ENCODE measurements at places on chromosomes 11 and 22.

DNA sequence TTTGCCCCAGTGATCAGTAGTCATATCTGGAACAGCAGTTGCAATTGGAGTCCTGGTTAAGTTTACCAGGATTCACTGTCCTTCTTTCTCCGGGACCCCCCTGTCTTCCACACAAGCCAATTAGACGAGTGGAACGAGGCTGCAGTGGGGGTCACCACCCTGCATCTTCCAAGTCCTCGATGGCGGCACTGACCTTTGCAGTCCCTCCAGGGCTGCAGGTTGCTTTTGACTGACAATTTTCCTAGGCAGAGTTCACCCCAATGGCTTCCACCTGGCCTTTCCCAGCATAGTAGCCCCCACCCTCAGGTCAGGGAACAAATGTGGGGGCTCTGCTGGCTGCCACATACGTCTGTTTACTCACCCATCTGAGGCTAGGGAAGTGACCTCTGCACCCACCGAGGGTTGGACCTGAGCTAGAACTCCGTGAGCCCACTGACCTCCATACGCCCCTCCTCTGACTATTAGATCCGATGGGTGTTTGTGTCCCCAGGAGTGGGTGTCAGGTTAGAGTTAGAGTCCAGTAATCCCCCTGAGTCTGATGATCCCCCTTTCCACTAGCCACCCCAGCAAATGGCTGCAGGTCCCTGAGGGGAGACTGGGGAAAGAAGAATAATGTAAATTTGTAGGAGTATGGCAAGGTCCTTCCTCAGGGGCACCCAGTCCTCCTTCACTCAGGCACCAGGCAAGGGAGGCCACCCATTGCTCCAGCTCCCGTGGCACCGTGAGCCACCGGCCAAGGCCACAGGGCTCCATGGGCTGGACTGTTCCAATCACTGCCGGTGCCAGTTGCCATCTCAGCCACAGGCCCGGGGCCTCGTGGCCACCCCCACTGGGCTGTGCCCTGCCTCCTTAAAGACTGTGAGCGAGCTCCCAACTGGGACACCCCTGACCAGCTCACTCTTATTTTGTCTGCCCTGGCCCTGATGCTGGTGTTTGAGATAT is 5.5 kb downstream of the C11orf21 start:
- no peak for DNase-seq

GRCh38 chr11:116302756-116303155 is 470.0 kb downstream of the BUD13 start:
- DNase-seq, result no peak

DNA sequence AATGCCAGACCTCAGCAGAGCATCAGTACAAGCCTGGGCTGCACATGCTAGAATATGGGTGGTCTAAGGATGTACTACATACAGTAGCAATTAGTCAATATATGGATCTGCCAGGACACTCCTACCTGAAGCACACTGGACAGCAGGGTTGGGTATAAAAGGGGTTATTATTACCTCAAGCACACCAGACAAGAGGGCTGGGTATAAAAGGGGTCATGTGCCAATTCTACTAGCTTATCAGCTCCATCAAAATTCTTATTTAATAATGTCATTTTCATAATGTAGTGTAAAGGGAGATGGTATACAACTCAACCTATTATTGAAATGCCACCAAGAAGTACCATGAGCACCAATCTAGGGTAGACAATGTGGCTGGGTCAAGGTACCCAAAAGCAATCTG is 44.7 kb upstream of the PRODH start:
- no peak for DNase-seq

GRCh38 chr11:2529636-2530035 is 84.8 kb downstream of the KCNQ1 start:
- no peak for DNase-seq

DNA sequence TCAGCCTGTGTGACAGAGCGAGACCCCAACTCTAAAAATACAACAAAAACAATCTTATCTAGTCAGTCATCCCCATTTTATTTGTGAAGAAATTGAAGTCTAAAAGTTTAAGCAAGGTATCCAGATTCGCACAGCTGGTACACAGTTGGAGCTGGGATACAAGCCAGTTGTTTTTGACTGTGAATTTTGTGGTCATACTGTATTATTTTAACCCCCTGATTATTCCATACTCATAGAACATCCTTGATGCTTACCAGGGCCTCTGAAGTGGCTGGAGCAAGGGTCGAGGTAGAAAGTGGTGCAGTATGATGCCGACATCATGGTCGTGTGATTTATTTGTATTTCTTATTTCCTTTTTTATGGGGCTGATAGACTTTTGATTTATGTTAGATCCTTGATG is 50.0 kb downstream of the BID start:
- DNase-seq, result no peak

- DNase-seq, result no peak
Observed at GRCh38 chr22:17945156-17945887, 79.0 kb downstream of the MICAL3 start.

DNA sequence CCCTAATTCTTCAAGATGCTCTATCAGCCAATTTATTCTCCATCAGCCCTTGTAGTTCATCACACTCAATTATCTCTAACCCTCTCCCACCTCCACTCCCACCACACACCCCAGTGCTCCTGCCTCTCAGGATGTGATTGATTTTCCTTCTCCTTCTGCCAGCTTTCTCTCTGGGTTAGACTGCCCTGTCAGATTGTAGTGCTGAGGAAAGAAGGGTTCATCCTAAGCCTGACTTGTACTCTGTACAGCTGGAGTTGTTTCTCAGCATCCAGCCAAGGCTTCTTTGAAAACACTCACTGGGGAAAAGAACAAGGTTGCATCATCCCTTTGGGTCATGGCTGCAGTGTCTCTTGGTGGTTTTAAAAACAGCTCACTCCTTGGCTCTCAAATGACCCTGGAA is 61.2 kb downstream of the CECR2 start:
- DNase-seq, result no peak

GRCh38 chr11:61571869-61572268 is 9.0 kb downstream of the SYT7 start:
- no peak for DNase-seq

GRCh38 chr11:104572279-104572678 is 326.0 kb downstream of the CASP12 start:
- DNase-seq, result no peak

GRCh38 chr11:66986178-66986545 is 11.1 kb downstream of the C11orf86 start:
- DNase-seq, result no peak

DNA sequence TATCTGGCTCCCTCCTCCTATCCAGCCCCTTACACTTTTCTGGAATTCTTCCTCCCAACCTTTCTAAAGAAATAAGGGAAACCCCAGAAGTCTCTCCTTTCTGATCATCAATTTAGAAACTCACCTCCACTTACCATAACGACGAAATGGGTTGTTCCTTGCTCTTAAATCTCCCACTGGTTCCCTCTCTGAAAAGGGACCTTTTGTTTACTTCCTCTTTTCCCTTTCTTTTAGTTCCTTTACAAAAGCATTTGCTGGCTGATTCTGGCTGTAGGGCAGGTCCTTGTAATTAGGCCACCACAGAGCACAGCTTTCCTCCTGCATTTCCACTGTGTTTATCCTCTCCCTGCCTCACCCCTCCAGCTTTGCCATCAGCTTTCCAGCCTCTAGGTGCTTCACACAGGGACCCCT is 12.0 kb downstream of the JAML start:
- peak; percentile 33 for DNase-seq

GRCh38 chr11:108468478-108468864 is 1.1 kb upstream of the C11orf65 start:
- no peak for DNase-seq

- DNase-seq, result no peak
Observed at GRCh38 chr11:95066716-95067038, at the start of gene SRSF8. TSS of gene SRSF8 (plus strand) at chr11:95066919. CDS start at chr11:95067227, 308 bp downstream.

DNA sequence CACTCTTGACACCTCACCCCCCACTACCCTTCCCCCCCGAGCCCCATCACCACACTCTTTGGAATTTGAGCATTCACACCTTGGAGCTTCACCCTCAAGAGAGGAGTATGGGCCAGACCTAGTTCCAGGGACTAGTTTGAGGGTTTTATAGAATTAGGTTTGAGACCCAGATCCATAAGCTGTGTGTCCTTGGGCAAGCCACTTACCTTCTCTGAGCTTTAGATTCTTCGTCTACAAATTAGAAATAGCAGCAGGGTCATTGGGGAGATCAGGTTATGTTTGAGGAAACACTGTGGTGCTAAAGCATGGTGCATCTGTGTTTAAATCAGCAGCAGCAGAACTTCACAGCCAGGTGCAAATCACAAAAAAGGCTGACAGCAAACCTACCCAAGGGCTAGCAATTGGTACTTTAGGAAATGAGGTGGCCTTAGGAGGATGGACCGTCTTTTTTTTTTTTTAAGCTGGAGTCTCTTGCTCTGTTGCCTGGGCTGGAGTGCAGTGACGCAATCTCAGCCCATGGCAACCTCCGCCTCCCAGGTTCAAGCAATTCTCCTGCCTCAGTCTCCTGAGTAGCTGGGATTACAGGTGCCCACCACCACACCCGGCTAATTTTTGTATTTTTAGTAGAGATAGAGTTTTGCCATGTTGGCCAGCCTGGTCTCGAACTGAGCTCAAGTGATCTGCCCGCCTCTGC is 114.8 kb downstream of the MICAL2 start:
- DNase-seq, result no peak

GRCh38 chr11:63999349-64000025 is 13.2 kb downstream of the OTUB1 start:
- peak; percentile 92 for DNase-seq

DNA sequence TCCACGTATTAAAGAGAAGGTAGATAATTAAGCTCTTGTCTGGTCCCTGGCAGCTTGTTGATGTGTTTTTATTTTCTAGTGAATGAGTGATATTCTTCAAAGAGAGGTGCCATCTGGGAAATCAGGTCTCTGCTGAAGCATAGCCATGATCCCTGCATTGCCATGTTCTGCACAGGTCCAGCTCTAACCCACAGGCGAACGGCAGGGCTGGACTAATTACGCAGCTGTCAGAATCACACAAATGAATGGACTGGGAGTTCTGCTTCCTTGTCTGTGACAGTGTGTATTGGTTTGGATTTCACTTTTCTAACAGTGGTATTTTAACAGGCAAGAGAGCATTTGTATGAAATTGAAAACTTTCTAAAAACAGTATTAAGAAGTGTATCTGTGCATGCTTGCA is 235.6 kb downstream of the FAT3 start:
- DNase-seq, result no peak

DNA sequence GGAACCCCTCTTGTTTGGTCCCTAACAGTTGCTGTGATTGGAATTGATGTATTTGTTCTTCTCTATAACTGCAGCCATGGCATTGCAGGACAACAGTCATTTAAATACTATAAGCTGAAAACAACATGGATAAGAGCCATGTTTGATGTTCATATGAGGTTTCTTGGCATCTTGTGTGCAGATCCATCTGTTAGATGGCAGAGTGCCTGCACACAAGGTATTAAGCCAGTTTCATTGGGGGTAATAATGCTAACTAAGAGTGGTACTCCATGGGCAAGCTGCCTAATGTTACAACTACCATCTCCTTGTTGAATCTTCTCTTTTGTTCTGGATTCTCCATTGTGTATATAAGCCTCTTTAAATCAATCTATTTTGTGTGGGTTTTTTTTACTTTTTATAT is 206.0 kb upstream of the CHORDC1 start:
- DNase-seq, result no peak

DNA sequence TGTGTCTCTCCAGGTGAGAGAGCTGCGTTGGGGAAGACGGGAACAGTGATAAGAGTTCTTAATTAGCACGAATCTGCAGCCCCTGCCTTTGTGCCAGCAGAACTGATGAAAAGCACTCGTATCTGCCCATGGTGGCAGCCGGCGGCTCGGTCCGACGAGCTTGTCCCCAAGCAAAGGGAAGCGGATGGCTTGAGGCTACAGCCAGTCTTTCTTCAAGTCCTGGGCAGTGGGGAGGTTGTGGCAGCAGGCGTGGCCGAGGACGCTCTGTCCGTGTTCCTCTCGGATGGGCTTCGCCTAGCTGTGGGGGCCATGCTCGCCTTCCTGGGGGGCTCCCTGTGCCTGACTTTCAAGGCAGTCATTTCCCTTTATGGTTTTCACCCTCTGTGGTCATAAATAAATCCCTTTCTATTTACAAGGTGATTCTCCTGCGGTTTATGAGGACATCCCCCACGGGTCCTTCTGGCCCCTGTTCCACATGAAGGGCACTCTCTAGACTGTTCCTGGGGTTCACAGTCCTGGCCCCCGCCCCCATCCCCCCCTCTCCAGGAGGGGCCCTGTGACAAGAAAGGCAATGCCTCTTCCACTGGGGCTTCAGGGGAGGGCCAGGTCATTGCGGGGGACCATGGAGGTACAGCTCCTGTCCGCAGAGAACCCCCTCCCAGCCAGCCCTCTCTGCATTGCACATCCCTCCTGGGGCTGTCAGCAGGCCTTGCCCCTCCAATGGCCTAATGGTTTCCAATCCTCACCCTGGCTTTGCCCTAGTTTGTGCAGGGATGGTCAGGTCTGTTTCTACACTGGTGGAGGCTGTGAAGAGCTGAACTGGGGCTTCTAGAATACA is 1212.3 kb downstream of the BRD1 start:
- DNase-seq, result no peak

DNA sequence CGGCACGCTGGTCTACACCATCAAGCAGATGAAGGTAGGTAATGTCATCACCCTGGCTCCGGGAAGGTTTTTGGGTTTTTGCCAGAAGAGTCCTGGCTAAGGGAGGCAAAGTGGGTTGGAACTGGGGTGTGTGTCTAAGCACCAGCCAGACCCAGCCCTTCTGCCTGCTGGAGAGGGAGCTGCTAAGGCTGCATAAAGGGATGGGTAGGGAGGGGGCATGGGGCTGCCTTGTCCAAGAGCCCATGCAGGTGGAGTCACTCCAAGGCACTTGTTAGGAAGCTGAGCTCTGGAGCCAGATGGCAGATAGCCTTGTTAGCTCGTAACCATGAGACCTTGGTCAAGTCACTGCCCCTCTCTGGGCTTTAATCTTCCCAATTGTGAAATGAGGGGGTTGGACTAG is 48.0 kb downstream of the TIMP3 start:
- no peak for DNase-seq

- no peak for DNase-seq
Observed at GRCh38 chr11:73761403-73761945, 600 bp upstream of the RAB6A start.

GRCh38 chr11:5631417-5631816 is 6.6 kb downstream of the TRIM34 start:
- no peak for DNase-seq

DNA sequence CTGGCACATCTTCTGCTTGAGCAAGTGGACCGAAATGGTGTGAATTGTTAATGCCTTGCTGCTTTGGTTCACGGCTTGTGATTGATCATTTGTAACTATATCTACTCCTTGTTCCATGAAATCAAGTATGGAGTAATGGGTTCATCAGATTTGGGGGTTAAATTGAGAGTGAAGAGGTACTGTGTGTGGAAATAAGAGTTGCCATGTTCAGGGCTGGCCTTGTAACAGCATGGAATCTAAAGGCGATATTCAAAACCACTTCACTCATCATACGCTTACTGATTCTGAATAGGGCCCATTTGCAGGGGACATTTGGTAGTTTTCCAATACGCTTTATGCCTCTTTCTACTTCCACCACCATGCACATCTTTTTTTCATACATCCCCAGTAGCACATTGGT is 122.2 kb downstream of the DCDC1 start:
- DNase-seq, result no peak

DNA sequence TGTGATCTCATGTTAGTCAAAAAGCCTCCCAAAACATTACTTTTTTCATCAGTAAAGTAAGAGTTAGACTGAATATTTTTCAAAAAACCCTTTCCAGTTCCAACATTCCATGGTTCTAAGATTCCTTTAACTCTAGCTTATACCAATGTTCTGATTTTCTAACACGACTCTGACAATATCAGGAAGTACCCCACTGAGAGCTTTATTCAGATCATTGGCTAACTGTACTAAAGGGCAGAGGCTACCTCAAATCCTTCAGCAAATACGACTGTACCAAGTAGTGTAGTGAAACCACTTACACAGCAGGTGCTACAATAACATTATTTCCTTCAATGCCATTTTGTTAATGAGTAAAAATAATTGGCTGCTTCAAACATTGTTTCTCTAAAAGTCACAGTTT is 213.4 kb upstream of the PITPNB start:
- DNase-seq, result no peak

All from iPS-NIHi11 (cell line).